ENCODE measurements at places on chromosomes 11 and 22.

DNA sequence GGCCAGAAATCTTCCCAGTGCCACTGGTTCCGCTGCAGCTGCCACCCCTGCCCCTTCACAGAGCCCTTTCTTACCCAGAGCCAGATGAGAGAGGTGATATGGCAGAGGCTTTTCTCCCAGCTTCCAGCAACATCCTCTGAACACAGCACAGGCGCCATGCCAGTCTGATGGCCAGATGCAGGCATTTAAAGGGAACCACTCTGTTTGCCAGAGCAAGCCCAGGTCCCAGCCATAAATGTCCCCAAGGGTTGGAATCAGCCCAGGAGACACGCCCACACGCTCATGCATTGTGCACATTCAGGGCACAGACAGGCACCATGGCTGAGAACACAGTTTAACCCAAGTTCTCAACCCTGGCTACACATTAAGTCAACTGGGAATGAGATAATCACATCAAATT is 114.3 kb upstream of the CSNK2A3 start:
- no peak for DNase-seq

DNA sequence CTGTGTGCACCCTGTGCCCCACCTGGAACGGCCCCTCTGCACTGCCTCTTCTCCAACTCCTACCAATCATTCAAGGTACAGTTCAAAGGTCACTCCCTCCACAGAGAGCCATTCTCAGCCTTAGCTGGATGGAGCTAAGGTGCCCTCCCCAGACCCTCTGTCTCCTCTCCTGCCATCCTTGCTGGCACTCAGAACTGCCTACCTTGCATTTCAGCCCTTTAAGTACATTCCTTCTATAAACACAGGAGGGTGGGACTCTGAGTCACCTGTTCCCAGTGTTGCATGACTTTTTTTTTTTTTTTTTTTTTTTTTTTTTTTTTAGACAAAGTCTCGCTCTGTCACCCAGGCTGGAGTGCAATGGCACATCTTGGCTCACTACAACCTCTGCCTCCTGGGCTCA is 8.6 kb downstream of the TTLL1 start:
- DNase-seq = no peak

DNA sequence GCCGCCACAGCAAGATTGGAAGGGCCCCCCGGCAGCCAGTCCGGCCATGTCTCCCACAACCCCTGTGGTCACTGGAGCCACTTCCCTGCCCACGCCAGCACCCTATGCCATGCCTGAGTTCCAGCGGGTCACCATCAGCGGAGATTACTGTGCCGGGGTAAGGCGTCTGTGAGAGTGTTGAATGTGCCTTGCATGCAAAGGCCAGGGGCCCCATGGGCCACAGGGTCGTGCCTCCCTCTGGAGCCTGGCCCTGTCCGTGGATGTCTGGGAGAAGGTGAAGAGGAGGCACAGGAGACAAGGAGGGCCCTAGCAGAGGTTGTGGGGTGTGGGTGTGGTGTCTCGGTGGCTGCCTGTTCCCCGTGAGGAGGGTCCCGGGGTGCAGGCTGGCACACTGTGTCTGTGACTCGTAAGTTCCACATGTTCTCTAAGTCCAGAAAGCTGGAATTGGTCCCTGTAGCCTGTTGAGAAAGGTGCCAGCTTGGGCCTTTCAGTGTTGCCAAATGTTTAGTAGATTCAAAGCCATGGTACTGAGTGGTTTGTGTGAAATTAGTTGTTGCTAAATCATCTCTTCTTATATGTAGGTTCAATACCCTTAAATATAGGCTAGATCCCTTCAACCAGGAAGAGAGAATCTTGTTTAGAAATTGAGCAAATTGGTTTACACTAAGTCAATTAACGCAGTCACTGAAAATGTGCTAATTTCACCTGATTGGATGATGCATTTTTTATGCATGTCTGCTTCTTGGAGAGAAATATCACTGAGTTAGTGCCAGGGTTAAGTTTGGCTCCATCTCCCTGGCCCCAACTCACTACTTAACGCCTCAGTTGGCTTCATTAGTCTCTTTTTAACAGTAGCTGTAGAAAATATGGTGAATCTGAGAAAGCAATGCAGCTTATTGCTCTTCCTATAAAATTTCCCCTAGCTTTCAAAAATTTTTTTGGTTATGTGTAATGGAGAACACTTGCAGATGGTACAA is 23.8 kb downstream of the AMPD3 start:
- DNase-seq = no peak

DNA sequence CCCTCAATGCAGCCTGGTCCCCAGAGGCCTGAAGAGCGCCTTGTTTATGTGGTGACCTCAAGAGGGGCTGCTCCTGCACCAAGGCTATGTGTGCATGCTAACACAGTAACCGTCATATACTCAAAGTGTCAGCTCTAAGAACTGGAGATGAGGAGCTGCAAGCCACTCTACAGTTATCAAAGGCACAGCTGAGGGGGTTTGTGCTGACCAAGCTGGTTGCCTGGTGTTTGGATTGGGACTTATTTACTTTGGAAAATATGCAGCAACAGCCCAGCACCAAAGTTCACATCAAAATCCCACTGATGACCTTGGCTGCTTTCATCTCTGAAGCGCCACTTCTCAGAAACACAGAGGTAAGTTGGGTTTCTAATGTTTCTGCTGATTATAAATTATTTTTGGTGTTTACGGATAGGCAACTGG is at the start of gene SERPIND1:
Gene SERPIND1, plus strand, starts transcription at position 321 of the 420 bp plus-strand sequence. CDS start 5,200 bp downstream, outside the sequence.
- DNase-seq = no peak

- no peak for DNase-seq
These were observed 1.9 kb downstream of the DPAGT1 start for GRCh38 chr11:119099711-119100110.

DNA sequence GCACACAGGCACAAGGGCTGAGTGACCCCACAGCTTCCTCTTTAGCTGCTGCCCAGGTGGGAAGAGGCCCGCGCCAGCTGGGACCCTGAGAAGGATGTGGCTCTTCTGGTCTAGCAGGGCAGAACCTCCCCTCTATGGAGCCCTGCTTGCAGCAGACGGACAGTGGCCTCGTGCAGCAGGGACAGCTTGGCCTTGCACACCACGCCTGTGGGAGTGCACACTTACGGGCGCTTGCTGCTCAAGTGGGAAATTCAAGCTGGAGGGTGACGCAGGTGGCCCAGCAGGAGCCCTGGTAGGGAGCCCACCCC is 971.4 kb downstream of the BRD1 start:
- DNase-seq = no peak

DNA sequence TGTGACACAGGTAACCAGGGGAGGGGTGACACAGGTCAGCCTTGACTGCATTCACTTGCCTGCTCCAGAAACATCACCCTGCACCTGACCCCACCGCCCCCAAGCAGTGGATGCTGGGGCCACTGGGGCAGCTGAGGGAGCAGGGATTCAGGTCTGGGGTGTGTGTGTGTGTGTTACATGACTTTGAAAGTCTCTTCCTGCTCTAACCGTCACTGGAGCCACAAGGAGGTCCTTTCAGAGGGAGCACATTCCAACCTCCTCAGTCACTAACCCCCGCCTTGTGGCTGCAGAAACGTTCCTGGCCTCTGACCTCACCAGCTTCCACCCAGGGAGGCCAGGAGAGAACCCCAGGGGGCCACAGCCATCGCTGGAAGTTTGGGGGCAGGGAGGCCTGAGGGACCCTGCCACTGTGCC is 2.9 kb upstream of the FOSL1 start:
- DNase-seq = no peak

DNA sequence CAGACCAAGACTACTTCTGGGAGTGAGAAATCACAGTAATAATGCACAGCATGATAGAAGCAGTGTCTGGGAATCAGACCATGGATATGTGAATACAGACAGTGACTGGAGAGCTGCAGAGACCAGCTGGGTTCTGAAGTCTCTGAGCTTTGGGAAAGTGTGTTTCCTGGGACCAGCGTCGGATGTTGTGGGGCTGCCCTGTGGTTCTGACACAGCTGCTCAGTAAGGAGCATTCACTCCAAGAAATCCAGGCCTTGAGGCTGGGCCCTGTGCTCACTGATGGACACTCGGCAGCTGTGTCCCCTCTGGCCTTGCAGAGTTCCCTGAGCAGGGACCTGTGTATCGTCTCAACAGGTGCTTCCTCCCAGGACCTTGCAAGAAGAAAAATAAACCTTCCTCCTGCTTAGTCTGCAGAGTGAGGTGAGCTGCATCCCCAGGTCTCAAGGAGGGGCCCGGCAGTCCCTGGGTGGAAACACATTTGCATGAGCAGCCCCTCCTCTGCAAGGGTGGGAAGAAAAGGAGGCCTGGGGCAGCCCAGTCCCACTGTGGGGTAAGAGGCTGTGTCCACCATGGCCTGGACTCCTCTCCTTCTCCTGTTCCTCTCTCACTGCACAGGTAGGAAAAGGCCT is 107.9 kb downstream of the VPREB1 start:
- DNase-seq = no peak

DNA sequence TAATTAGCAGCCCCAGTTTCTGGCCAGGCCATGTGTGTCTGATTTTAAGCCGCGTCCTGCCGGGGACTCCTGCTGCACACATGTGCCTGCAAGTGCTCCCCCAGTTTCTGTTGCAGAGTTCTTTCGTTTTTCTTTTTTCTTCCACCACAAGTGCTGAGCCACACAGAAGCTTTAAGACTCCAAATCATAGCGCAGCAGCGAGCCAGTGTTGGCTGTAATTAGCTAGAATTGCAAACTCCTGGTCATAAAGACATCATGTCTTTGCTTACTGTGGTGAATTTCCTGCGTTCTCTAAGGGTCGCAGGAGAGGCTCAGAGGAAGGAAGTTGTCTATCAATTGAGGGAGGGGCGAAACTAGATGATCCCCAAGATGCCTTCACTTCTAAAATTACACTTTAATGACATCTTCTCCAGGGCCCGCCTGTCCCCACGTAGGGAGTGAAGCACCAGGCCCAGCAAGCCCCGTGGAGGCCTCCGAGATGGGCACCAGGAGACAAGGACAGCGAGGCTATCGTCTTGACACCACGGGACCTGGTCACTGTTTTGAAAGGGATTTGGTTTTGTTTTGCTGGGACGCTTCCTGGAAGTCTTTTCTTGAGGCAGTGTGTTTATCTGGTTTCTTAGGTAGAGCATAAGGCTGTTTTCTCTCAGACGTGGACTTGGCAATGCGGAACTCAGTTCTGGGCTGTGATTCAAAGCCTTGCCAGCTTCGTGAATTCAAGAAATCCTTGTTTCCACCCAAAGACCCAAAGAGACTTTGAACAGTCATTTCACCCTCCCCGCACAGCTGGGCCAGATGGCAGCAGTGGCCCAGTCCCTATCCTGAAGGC is 71.8 kb downstream of the UBASH3B start:
- DNase-seq = no peak

- no peak for DNase-seq
These were observed 1.4 kb downstream of the PRR14L start for GRCh38 chr22:31748490-31748889.

GRCh38 chr11:27596388-27596787 is 89.8 kb upstream of the LIN7C start:
- DNase-seq = no peak
